ENCODE measurements at places on chromosomes 12 and 14.

- no peak for DNase-seq
Measured at GRCh38 chr14:82855912-82856391, 1322.3 kb upstream of the SEL1L start.

DNA sequence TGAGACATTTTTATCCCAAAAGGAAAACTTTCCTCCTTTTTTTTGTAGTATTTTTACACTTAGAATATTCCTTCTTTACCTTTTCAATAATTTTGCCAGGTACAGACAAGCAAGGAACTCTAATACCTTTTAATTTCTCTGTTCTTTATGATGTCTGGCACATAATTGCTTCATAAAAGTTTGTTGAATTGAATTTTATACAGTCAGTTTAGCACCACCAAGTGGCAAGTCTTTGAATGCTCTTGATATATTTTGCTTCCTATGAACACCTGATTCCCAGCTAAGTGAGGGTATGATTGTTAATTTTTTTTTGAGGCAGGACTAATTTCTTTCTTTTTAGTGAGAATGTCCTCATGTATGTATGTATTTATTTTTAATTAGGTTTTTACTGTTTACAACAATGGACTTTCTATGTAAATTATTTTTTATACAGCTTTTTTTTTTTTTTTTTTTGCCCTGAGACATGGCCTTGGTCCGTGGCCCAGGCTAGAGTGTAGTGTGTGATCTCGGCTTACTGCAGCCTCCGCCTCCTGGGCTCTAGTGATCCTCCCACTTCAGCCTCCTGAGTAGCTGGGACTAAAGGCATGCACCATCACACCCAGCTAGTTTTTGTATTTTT lies 6.9 kb downstream of the TBC1D15 start:
- DNase-seq = no peak

- DNase-seq = no peak
Measured at GRCh38 chr14:65096323-65097089, 5.8 kb downstream of the MAX start.

- DNase-seq = no peak
Measured at GRCh38 chr12:607541-608001, 55.7 kb downstream of the NINJ2 start.

- peak; percentile 18 for DNase-seq
Measured at GRCh38 chr14:100406505-100407131, 83.5 kb downstream of the SLC25A47 start.

GRCh38 chr14:101192661-101193000 lies 289.1 kb upstream of the RTL1 start:
- no peak for DNase-seq

GRCh38 chr12:2561367-2561766 lies 233.4 kb upstream of the FKBP4 start:
- no peak for DNase-seq

GRCh38 chr12:144650-145284 lies 69.2 kb downstream of the SLC6A12 start:
- DNase-seq = no peak

- DNase-seq = no peak
Measured at GRCh38 chr14:69059658-69060623, 80.8 kb upstream of the ACTN1 start.

- no peak for DNase-seq
Measured at GRCh38 chr14:99118046-99118721, 153.8 kb downstream of the BCL11B start.

DNA sequence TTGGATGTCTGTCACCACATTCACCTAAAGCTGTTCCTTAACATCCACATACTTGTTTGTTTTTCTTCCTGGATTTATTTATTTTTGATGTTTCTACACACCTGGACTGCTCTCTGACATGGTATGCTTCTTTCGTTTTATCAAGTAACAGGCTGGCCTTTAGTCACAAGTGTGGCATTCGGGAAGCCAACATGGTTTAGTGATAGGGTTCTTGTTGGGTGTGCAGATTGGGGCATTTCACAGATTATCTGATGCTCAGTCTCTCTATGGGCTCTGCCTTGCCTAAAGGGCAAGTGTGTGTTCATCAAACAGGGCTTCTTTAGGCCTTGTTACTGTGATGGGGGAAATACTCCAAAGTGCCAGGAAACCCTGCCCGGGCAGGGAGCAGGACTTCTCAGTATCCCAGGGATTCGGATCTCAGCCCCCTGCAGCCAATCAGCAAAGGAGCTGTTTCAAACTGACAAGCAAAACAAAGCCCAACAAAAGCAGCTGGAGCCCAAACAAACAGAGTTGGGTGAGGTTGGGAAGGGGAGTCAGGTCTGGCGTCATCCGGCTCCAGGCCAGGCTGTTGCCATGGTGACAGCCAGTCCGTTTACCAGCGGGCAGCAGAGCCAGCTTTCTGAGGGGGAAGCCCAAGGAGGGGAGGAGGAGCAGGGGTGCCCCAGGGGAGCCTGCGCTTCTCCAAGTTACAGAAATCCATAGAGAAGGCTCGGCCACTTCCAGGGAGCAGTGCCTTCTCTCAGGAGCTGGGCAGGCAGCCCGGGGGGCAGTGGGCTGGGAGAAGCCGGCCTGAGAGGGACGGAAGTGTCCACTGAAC lies 31.9 kb downstream of the FOS start:
- no peak for DNase-seq

DNA sequence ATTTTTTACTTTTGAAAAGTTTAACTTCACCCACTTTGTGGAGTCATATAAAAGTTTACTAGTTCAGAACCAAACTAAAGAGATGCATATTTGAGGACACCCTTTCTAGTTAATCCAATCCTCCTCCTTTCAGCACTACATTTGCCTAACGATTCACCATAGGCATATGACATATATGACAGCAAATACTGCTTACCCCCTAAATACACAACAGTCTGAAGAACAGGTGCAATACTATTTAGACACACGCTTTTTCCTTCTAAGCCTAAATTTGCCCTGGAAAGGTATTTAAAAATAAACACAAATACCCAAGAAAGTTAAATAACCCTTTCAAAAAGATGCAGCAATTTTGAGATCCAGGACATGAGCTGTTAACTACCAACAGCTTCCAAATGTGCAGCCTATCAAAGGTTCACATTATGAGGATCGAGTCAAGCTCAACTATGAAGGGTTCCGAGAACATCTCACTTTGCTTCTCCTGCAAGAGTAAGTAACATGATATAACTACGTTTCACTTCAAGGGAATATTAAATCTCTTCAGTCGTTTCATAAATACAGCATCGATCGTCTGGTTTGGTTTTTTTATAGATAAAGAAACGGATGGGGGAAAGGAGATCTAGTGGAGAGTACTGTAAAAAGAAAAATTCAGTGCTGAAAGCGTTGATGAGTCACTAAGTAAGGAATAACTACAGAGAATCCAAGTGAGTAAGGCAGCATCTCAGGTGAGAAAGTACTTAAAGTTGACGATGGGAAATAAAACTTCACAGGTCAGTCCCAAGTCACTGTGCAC lies 677 bp upstream of the AP4S1 start:
- no peak for DNase-seq

- DNase-seq = no peak
Measured at GRCh38 chr14:104659764-104660523, 29.5 kb upstream of the INF2 start.

DNA sequence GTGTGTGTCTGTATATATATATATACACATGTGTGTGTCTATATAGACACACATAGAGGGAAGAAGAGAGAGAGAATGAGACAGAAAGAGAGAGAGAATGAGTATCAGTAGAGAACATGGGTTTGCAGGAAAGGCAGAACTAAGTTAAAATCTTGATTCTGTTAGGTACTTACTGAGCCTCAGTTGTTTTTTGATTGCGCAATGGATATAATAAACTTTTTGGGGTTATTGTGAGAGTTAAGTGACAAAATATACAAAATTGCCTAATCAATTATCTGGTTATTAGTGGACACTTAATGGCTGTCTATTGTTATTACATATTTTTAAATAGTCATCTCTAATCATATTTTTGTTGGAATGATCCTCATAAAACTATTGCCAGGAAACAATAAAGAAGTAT lies 169.0 kb downstream of the ETNK1 start:
- DNase-seq = no peak

- DNase-seq = no peak
Measured at GRCh38 chr12:117803001-117803400, 165.8 kb downstream of the KSR2 start.

DNA sequence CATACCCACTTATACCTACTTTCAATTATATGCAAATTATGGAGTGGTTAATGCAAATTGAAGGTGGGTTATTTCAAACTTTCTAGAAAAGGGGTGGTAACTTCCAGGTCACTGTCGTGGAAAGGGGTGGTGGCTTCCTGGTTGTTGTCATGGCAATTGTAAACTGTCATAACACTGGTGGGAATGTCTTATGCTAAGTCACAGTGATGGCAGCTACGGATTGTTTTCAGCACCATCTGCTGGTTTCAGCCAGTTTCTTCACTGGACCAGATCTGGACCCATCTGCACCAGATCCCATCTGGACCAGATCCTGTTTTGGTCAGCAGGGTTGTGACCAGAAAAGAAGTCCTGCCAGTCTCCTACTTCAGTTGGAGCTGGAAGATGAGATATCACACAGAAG lies 1469.3 kb downstream of the AACS start:
- no peak for DNase-seq

- DNase-seq = peak; percentile 71
Measured at GRCh38 chr12:75480469-75480949, at the start of gene GLIPR1. Gene GLIPR1 (plus strand): TSS chr12:75480755. CDS start chr12:75480881, 126 bp downstream.

DNA sequence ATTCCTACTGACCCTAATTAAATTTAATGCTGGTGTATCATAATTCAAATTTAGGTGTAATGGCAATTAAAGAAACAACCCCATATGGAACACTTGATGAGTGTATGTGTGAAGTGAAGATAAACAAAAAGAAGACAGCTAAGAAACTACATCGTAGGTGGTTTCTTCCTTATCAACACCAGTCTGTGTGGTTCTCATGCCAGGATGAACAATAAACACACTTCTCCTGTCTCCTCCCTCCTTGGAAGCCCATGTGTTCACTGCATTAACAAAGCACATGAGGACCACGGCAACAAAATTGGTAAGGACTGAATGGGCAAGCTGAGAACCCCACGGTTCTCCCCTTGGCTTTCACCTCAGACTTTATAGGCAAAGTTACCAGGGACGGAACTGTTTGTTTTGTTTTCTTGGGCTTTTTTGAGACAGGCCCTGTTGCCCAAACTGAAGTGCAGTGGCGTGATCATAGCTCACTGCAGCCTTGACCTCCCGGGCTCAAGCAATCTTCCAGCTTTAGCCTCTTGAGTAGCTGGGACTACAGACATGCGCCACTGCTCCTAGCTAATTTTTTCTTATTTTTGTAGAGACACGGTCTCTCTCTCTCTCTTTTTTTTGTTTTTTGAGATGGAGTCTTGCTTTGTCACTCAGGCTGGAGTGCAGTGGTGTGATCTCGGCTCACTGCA lies 71.0 kb downstream of the TRAFD1 start:
- no peak for DNase-seq

GRCh38 chr12:46206471-46206870 lies 62.4 kb downstream of the SLC38A1 start:
- DNase-seq = no peak

GRCh38 chr14:103101963-103102688 lies 7.6 kb downstream of the EXOC3L4 start:
- DNase-seq = no peak

GRCh38 chr12:94750864-94751263 lies 100.5 kb upstream of the TMCC3 start:
- no peak for DNase-seq

GRCh38 chr12:47190271-47190750 lies 110.6 kb upstream of the AMIGO2 start:
- DNase-seq = no peak

DNA sequence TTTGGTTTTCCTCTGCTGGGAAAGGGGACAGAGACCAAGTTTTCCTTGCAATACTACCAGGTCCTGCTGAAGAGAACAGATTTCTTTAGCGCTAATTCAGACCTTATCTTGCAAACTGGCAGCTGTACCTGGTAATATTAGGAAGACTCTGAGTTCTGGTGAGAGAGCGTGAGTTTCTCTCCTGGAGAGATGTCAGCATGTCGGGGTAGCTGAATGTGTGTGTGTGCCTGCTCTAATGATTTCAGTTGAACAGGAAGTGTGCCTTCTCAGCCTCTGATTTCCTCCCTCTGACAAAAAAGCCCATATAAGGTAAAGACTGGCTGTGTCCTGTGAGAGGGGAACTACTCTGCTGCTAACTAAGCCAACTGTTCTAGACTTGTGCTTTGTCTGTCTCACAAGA lies 10.3 kb upstream of the ERP27 start:
- DNase-seq = peak; percentile 22

- no peak for DNase-seq
Measured at GRCh38 chr12:107351713-107352112, 258.4 kb upstream of the CRY1 start.

DNA sequence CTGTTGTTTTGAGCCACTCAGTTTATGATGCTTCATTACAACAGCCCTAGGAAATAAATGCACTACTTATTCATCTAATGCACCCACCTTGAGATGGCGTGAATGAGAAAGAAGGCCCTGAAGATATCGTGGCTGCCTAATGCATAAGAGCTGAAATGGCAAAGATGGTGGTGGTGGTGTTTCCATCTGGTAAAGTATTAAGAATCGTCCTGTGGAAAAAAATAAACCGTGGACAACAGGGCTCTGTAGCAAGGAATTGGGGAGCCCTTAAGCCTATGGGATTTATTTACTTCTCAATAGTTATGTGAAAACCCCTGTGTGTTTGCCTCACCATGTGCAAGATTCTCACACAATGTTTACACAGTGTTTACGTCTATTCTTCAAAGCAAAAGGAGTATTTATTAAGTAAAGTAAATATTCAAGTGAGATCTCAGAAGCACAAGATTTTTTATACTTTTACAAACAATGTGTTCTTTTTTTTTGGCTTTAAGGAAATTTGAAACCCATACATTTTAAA lies 1555.2 kb upstream of the FLRT2 start:
- DNase-seq = no peak

- DNase-seq = no peak
Measured at GRCh38 chr12:94811611-94812010, 161.3 kb upstream of the TMCC3 start.

GRCh38 chr12:122991623-122992275 lies 11.3 kb downstream of the ARL6IP4 start:
- no peak for DNase-seq

- no peak for DNase-seq
Measured at GRCh38 chr12:24756479-24757024, 192.3 kb downstream of the BCAT1 start.

DNA sequence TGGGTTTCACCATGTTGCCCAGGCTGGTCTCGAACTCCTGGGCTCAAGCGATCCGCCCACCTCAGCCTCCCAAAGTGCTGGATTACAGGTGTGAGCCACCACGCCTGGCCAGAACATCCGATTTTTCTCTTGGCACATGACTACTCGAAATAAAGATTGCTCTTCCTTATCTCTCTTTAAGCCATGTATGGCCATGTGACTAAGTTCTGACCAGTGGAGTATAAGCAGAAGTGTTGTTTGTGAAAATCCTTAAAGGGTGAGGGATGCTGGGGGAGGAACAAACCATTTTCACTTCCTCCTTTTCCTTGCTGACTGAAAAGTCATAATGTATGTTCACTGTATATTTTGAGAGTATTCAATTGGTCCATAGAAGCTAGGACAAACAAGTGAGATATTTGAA lies 50.7 kb upstream of the ATF7IP start:
- no peak for DNase-seq

DNA sequence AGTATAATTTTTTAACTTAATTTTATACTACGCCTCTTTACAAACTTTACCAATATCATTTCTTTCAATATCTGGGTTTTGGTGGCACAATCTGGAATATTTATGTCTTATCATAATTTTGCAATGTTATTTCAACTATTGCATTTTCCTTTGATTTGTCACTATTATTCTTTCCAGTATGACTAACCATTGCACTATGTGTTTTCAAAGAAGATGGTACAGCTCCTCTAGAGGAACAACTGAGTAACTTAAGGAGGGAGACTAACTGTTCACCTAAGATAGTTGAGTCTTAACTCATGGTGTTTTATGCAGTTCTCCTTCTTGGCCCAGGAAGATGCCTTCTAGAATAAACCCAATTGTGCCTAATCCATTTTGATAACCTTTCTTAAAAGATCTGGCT lies 60.5 kb upstream of the KIF21A start:
- no peak for DNase-seq

Data from central memory CD8-positive, alpha-beta T cell (primary cell).